Left hindlimb (tissue), 1 donor: ENCODE measurements at places on chromosomes 2 and 18.

GRCh38 chr2:18722101-18722500, 132.7 kb upstream of the NT5C1B start:
- no peak for DNase-seq

DNA sequence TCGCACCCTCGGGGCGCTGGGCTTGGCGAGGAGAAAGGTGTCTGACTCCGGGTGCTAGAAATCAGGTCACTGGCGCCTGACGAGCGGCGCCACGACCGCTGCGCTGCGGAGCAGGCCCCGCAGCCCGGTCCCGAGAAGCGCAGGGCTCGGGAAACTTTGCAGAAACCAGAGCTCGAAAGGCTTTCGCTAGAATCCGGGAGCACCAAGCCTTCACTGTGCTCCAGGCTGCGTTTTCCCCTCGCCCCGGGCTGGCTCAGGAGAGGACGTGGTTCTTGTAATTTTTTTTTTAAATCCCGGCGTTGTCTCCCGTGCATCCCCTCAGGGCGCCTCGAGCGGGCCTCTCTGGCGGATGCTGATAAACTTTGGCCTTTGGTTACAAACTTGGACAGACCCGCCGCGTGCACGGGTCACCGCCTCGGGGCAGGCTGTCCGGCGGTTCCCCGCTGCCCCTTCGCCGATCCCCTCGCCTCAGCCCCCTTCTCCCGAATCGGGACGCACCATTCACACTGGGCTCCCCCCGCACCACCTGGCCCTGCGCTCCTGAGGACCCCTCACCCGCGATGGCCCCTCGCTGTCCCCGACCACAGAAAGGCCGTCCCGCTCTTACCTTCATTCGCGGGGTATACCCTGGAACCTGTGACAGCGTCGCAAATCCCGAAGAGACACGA, 419 bp downstream of the EPHA4 start:
- peak; percentile 62 for DNase-seq

GRCh38 chr18:40108596-40108995, 1846.4 kb upstream of the PIK3C3 start:
- DNase-seq: no peak

DNA sequence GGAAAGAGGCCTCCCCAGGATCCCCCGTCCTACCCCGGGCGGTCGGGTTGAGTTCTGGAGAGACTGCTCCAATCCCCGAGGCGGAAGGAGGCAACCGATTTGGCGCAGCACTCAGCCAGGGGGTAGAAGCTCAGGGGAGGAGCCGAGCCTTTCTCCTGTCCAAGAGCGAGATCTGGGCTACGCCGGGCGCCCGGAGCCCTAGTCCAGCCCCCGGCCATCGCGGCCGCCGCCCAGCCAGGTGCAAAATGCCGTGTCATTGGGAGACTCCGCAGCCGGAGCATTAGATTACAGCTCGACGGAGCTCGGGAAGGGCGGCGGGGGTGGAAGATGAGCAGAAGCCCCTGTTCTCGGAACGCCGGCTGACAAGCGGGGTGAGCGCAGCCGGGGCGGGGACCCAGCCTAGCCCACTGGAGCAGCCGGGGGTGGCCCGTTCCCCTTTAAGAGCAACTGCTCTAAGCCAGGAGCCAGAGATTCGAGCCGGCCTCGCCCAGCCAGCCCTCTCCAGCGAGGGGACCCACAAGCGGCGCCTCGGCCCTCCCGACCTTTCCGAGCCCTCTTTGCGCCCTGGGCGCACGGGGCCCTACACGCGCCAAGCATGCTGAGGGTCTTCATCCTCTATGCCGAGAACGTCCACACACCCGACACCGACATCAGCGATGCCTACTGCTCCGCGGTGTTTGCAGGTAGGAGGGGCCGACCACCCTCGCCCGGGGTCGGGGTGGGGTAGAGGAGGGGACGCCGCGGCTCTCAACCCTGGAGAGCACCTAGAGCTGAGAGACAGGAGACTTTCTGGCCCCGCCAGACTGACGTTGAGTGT, at the start of gene DYSF:
TSS of gene DYSF (plus strand) at position 158 of the 817 bp plus-strand sequence.
- DNase-seq: peak; percentile 69

GRCh38 chr2:84687498-84688149, 171.3 kb downstream of the DNAH6 start:
- no peak for DNase-seq
